Activated CD4-positive, alpha-beta memory T cell treated with anti-CD3 and anti-CD28 coated beads for 36 hours (primary cell): ENCODE measurements at places on chromosomes 1 and 21. TPM values are rescaled to one million over a fixed set of nuclear protein-coding genes. Genes with fewer than 3 reads are reported as not detected.

ZMYND12 gene
- 1.3 TPM for total RNA-seq

GRCh38 chr21:26100573-26100972 lies 70.0 kb downstream of the APP start:
- no peak for DNase-seq

GRCh38 chr1:75293270-75293669 lies 159.1 kb downstream of the LHX8 start:
- DNase-seq: no peak

GRCh38 chr1:234720709-234721441 lies 110.9 kb upstream of the IRF2BP2 start:
- DNase-seq: no peak

DNA sequence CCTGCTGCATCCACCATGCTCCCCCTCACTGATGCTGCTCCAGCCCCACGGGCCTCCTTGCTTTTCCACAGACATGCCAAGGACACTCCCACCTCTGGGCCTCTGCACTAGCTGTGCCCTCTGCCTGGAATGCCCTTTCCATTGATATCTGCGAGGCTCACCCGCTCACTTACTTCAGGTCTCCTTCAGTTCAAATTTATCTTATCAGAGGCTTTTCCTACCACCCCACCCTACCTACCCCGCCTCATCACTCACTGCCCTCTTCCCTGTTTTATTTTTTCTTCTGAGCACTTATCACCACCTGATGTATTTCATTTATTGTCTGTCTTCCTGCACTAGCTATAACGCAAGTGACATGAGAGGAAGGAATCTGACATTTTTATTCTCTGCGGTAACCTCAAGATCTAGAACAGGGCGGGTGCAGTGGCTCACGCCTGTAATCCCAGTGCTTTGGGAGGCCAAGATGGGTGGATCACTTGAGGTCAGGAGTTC lies 7.0 kb downstream of the HSPG2 start:
- no peak for DNase-seq

HENMT1 gene
- 25.8 TPM for total RNA-seq

C1orf141 gene
- 0.70 TPM for total RNA-seq

- DNase-seq: no peak
Observed at GRCh38 chr21:46069166-46069565, 28.7 kb upstream of the COL6A2 start.

- DNase-seq: no peak
Observed at GRCh38 chr1:234484991-234485739, 6.2 kb upstream of the TARBP1 start.

DNA sequence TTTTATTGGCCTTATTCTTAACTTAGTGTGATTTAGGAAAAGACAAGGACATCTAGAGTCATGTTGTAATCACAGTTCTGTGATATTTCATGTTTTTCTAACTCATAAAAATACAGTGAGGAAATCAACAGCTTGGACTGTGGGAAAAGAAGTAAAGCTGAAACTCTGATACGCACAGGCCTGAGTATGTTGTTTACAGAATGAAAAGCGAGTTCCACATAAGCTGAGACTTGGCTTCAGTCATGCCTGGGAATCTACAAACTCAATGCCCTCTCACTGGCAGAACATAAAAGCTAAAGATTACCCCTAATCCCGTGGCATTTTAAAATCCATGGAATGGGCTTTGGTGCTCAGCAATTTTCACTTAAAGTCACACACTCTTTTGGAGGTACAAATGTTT lies 23.6 kb upstream of the ATP5PO start:
- no peak for DNase-seq

SH2D2A gene
- total RNA-seq: 280 TPM

TRIM17 gene
- 1.5 TPM for total RNA-seq

GRCh38 chr1:8728464-8728863 lies 89.0 kb downstream of the RERE start:
- no peak for DNase-seq

PCP4L1 gene
- 0.22 TPM for total RNA-seq

DNA sequence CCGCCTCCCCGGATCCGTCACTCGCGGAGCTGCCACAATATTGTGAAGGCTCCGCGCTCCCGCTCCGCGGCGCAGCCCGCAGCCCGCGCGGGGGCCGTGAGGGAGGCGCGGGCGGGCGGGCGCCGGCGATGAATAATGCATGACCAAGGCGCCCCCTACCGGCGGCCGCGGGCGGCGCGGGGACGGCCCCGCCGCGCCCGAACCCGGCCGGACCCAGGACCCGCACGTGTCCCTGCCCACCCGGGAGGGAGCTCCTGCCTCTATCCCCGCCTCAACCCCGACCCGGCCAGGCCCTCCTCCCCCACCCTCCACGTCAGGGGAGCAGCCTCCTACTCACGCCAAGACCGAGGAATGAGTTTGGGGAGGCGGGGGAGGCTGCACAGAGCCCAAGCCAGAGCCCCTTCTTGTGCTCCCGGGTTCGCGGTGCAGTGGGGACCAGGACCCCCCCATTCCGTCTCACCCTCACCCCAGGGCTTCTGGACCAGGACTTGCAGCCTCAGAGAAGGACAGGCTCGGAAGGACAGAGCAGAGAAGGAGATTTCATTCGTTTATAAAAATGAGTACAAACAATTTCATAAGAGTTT lies 70.8 kb upstream of the CASZ1 start:
- peak; percentile 60 for DNase-seq

DNA sequence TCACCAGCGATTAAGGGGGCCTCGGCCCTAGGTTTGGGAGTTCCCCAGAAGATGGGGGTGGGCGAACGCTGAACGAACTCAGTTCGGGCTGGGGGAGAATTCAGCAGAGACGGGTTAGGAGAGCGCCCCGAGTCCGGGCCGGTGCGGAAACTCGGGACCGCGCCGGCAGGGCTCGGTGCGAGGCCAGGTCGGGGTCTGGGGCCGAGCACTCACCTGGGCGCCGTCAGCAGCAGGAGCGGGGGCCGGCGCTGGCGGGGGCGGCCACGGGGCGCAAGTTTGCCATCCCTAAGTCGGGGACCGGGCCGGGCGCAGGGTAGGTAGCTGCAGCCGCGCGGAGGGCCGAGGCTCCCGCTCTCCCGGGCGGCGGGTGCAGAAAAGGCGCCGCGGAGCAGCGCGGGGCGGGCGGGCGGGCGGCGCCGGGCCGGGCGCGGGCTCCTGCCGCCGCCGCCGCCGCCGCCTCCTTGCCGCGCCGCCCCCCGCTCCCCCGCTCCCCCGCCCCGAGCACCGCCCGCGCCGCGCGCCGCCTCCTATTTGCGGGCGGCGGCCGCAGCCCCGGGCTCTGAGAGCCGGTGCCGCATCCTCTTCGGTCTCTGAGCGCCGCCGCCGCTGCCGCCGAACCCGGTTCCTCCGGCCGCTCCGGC lies 349 bp downstream of the ADGRB2 start:
- no peak for DNase-seq

GRCh38 chr1:86151427-86151826 lies 5.1 kb downstream of the COL24A1 start:
- DNase-seq: no peak

PTPRF gene
- 2.8 TPM for total RNA-seq

DNALI1 gene
- 0.29 TPM for total RNA-seq

- DNase-seq: no peak
Observed at GRCh38 chr1:28354121-28354520, 15.4 kb upstream of the PHACTR4 start.

GRCh38 chr21:17611414-17612022 lies 1.2 kb downstream of the BTG3 start:
- peak; percentile 89 for DNase-seq

DNA sequence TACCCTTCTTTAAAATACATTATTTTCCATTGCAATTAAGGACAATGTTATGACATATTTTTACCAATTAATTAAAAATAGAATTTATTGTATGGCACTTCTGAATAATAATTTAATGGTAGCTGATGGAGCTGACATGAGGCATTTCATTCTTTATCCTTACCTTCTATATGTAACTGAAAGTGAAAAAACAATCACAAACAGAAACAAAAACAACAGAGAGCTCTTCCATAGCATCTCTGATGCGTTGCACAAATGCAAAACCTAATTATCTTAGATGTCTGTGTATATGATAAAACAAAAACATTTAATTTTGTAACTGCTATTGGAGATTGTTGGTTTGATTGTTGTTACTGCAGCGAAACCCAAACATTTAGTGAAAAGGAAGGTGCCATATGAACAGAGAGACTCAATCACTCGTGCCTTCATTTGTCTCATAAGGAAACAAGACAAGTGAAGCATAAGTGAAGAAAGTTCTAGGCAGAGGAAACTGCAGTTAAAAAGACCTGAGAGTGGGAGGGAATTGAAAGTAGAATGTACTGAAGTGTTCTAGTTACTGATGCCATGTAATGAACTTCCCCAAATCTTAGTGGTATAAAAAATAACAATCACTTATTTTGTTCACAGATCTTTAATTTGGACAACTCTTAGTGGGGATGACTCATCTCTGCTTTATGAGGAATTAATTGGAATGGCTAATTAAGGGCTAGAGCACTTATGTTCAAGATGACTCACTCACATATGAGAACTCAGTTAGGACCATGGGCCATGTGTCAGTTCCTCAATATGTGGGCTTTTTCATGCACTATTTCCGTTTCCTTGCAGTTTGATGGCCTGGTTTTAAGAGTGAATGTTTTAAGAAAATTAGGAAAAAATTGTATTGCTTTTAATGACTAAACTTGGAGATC lies 245.0 kb upstream of the OLFM3 start:
- DNase-seq: no peak

DNA sequence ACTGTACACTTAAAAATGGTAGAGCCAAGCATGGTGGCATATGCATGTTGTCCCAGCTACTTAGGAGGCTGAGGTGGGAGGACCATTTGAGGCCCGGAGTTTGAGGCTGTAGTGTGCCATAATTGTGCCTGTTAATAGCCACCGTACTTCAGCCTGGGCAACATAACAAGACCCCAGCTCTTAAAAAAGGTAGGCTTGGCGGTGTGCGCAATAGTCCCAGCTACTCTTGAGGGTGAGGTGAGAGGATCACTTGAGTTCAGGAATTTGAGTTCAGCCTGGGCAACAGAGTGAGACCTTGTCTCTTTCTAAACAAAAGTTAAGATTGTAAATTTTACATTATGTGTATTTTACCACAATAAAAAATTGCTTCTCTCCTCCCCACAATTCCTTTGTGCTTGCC lies 19.7 kb downstream of the FNBP1L start:
- DNase-seq: no peak

RUNX3 gene
- 153 TPM for total RNA-seq

GRCh38 chr1:30173560-30173959 lies 549.8 kb downstream of the MATN1 start:
- no peak for DNase-seq

- no peak for DNase-seq
Observed at GRCh38 chr1:213325482-213325881, 274.4 kb downstream of the RPS6KC1 start.

FAM3B gene
- not detected for total RNA-seq

- peak; percentile 67 for DNase-seq
Observed at GRCh38 chr1:10507111-10507879, 32.5 kb downstream of the PEX14 start.

LCE1D gene
- not detected for total RNA-seq

SZT2 gene
- 37.6 TPM for total RNA-seq

GRCh38 chr1:27379564-27380122 lies 3.5 kb downstream of the CD164L2 start:
- no peak for DNase-seq

- DNase-seq: no peak
Observed at GRCh38 chr1:156551066-156551643, 21.2 kb downstream of the IQGAP3 start.

GRCh38 chr21:35168735-35169134 lies 119.6 kb upstream of the RUNX1 start:
- DNase-seq: no peak

- no peak for DNase-seq
Observed at GRCh38 chr1:32091591-32091990, 16.3 kb upstream of the KPNA6 start.

TMEM54 gene
- 4.0 TPM for total RNA-seq

NT5C1A gene
- total RNA-seq: not detected

DNA sequence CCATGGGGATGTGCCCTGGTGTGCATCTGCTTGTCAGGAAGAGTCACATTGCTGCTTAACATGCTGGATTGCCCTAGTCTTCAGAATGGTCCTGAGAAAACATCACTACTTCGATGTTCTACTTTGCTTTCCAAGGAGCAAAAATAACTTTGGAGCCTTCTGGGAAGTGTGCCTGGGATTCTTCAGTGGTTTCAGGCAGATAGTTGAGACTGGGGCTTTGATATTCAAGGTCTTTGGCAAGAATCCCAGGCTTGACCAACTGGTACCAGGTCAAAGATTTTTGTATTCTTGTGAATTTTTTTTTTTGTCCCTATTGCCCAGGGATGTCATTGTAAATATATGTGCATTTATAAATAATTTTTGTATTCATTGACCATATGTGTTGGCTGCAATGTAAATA lies 51.4 kb downstream of the LRIG2 start:
- no peak for DNase-seq

DNA sequence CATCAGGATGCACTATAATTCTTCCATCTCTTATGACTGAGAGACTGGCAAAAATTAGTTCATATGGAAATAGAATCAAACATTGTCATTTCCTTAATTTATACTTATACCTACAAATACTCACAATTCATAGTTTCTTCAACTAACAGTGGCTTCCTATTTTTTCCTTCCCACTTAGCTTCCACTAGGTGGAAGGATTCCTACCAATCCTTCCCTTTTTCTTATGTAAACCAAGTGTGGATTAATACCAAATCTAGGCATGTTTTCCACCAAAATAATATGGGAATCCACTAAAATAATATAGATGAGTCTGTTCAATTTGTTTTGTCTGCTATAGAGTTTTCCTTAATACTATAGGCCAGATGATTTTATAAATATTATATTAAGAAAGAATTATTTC lies 1537.1 kb downstream of the PLA2G4A start:
- DNase-seq: no peak

- no peak for DNase-seq
Observed at GRCh38 chr1:184075055-184076029, 23.8 kb downstream of the TSEN15 start.

- DNase-seq: no peak
Observed at GRCh38 chr1:220875260-220875659, 4.0 kb upstream of the HLX start.

GRCh38 chr1:220921498-220921897 lies 42.3 kb downstream of the HLX start:
- no peak for DNase-seq

GRCh38 chr1:46180082-46180616 lies 3.9 kb upstream of the P3R3URF start:
- DNase-seq: peak; percentile 41

GRCh38 chr21:42527489-42528158 lies 14.0 kb downstream of the SLC37A1 start:
- peak; percentile 79 for DNase-seq

DNA sequence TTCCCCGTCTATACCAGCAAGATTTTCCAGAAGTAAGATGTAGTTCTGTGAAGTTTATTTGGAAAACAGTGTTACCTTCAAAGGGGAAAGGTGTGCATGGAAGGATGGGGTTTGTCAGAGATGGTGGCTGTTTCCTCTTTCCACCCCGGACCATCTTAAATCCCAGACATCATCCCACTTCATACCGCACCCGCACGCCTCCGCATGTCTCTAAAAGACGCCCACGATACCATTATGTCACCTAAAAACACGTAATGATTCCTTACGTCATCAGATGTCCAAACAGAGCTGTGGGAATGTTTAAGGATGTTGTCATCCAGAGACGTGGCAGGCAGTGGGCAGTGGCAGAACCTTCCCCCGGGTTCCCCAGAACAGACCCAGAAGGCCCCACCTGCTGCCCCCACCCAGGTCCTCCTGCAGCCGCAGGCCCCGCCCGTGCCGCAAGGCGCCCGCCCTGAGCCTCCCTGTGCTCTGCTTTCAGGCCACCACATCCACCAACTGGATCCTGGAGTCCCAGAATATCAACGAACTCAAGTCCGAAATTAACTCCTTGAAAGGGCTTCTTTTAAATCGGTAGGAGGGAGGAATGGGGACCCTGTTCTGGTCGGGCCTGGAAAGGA lies 152.2 kb downstream of the PEX14 start:
- DNase-seq: no peak
